ENCODE measurements at places on chromosomes 7 and 10.

- no peak for DNase-seq
Measured at GRCh38 chr7:75721426-75721825, 17.3 kb downstream of the HIP1 start.

GRCh38 chr10:58963101-58963534 is 213.3 kb upstream of the PHYHIPL start:
- no peak for DNase-seq

- DNase-seq, result no peak
Measured at GRCh38 chr7:117648203-117648866, 168.5 kb downstream of the CFTR start.

DNA sequence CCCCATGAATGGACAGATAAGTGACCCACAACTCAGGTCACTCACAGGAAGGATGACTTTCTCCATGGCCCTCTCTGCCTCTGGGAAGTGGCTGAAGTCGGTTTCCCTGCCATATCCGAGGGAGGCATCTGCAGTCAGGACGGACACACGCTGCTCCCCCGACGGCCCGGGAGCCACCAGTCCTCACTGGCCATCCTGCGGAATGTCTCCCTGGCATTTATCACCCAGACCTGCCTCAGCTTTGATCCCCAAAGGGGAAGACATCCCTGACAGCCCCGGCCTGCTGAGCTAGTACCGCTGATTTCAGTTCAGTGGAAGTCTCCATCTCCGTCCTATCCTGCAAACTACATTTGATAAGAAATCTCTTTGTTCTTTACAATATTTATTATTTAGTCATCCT is 339.5 kb upstream of the MKI67 start:
- DNase-seq, result no peak

GRCh38 chr7:17274551-17275245 is 23.8 kb upstream of the AHR start:
- DNase-seq, result peak; percentile 13

DNA sequence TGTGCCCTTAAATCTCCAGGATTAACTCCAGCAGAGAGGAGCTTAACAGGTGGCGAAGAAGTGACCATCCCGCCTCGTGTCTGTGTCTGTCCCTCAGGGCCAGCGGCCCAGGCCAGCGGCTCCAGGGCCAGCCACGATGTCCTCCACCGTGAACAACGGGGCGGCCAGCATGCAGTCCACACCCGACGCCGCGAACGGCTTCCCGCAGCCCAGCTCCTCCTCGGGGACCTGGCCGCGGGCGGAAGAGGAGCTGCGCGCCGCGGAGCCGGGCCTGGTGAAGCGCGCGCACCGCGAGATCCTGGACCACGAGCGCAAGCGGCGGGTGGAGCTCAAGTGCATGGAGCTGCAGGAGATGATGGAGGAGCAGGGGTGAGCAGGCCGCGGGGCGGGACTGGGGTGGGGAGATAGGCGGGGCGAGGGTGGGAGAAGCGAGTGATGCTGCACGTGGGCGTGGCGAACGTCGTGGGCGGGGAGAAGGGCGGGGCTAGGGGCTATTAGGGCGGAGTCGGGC is 33.3 kb downstream of the SRRM3 start:
- DNase-seq, result peak; percentile 75

DNA sequence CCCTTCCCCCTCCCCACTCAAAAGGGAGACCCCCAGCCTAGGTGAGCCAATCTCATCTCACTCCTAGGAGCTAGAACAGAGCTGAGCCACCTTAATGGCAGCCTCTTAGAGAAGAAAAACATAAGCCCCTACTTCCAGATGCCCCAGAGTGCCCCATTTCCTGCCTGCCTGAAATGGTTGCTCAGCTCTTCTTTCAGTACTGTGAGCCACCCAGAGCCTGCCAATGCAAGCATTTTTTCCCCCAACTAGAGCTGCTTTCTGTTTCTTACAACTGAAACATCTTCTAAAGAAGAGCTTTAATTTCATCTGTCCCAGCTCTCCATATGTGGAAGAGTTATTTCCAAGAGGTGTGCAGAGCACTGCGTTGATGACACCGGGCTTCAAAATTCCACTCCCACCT is 136.7 kb downstream of the PLPP4 start:
- no peak for DNase-seq

DNA sequence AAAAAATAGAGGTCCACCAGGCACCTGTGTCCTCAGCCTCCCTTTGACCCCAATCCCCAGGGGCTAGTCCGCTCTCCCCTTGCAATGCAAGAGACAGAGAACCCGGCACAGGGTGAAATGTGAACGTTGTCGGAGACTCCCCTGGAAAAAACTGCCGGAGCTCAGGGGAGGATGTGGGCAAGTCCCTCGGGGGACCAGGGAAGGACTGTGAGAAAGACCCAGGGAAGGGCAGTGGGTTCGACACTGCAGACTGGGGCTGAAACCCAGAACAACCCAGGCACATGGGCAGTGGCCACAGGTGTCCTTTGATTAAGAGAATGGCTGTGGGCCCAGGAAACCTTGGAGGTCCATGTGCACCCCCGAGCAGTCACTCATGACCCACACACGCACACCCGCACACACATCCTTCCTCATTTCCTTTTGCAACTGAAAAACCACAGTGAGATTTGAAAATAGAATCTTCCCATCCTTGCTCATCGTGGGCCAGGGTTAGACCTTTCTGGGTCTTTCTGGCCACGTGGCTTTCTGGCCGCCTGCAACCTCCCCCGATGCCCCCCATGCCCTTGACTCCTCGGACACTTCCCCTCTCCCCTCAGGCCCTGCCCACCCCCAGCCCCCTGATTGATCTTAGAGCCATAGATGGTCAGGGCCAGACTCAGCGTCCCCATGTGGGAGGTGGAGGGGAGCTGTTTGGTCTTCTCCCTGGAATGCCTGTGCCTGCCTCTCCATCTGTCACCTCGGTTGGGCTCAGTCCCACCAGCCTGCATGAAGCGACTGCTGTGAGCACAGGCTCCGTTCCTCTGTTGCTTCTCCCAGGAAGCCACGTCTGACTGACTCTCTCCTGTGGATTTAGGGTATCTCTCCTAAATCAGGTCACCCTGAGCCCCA is 7.9 kb downstream of the LAT2 start:
- peak; percentile 78 for DNase-seq

GRCh38 chr7:48350515-48350914 is 179.3 kb downstream of the ABCA13 start:
- peak; percentile 49 for DNase-seq

- no peak for DNase-seq
Measured at GRCh38 chr7:55132890-55133551, 114.2 kb downstream of the EGFR start.

GRCh38 chr10:104035194-104036068 is 50.2 kb downstream of the COL17A1 start:
- DNase-seq, result no peak

GRCh38 chr10:121250995-121251764 is 347.1 kb downstream of the FGFR2 start:
- DNase-seq, result no peak

- no peak for DNase-seq
Measured at GRCh38 chr7:139582671-139583155, 59.2 kb downstream of the CLEC2L start.

DNA sequence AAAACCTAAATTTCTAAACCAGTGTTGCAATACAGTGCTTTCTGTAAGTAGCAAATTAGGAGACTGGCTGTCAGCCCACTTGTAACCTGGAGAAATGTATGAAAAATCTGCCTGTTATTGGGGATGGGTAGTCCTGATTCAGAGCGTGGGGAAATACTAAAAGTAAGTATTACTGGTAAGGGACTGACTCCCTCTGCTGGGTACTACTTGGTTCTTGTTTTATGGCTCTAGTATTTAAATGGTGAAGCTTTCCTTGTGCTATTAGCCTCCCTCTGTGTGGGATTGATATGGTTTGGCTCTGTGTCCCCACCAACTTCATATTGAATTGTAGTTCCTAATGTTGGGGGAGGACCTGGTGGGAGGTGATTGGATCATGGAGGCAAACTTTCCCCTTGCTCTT is 886.1 kb downstream of the SORCS1 start:
- no peak for DNase-seq

GRCh38 chr10:21497177-21497807 is 28.2 kb downstream of the SKIDA1 start:
- no peak for DNase-seq

- no peak for DNase-seq
Measured at GRCh38 chr10:84593506-84593905, 265.1 kb downstream of the CCSER2 start.

DNA sequence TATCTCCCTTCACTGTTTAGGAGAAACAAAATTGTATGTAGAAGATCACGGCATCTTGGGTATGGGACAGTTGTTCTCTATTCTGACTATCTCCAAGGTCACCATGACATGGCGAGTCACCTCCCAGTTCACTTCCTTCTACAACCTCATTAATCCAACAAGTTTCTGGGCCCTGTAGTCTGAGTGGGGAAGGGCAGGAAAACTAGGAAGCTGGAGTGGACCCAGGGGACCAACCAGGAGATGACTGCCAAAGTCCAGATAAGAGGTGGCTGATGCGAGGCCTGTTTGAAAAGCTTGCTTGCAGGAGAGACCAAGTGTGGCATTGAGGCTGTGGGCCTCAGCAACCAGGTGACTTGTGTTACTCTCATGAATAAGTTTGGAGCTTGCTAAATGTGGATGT is 584.9 kb downstream of the TNS3 start:
- no peak for DNase-seq

DNA sequence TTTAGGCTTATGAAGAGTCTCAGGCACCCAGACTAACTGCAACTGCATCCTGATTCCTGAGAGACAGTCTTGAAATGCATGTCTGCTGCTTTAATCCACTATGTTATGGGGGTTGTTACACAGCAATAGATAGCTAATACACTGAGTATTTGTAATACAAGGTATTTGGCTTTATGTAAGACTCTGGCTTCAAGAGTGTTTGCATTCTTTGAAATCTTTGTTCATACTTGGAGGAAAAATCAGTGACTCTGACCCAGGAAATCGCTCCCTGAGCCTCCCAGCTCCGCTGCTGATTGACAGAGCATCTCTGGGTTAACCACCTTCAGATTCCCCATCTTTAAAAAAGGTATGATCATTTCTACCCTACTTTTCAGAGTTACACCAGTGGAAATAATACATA is 133.9 kb downstream of the MTPAP start:
- DNase-seq, result no peak

DNA sequence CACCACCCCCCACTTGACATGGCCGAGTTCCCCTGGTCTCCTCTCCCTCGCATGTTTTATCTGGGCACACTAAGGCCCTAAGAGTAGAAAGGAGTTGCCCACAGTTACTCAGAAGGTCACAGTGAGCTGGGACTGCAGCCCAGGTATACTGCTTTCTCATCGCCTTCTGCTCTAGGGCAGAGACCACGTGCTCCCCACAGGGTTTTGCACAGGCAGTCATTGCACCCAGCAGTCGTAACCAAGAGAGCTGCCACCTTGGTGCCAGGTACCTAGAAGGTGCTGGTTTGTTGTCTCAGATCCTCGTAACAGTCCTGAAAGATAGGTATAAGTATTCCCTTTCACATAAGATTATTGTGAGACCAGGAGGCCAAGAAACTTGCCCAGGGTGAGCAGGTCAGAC is 1.8 kb downstream of the MINDY4 start:
- DNase-seq, result no peak

DNA sequence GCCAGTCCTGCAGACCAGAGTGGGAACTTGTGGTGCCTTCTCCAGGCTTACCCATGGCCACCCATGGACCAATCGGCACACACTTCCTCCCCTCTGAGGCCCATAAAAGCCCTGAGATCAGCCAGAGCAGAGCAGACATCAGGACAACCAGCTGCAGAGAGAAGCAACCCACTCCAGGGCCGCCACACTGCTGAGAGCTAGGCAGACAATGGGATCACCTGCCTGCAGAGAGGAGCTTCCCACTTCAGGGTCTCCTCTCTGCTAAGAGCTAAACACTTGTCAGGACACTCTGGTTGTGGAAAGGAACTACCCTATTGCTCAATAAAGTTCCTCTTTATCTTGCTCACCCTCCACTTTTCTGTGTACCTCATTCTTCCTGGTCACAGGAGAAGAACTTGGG is 34.0 kb downstream of the C7orf25 start:
- peak; percentile 57 for DNase-seq

DNA sequence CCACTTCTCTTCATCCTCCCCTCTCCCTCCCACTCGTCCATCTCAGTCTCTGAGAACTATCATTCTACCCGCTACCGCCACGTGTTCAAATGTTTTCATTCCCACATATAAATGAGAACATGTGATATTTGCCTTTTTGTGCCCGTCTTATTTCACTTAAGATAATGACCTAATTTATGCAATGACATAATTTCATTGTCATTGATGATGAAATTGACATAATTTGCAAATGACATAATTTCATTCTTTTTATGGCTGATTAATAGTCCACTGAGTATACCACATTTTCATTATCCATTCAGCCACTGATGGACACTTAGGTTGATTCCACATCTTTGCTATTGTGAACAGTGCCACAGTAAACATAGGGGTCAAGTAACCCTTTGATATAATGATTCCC is 292.3 kb downstream of the GRID1 start:
- no peak for DNase-seq

DNA sequence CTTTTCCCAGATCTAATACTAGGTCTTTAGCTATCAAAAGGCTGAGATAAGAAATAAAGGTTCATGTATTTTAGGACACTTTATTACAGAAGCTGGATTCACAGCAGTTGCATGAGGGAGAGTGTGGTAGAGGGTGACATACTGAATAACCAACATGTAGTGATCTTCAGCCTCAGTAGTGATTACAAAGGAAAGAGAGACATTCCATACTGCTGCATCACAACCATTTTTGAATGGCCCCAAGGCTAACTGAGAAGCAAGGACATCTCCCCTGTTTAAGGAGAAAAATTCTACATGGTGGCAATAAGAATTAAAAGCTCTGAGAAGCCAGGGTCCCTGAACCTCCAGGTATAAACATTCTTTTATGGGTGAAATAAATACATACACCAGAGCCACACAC is 35.3 kb downstream of the COG5 start:
- no peak for DNase-seq

GRCh38 chr10:89923661-89924060 is 222.3 kb downstream of the KIF20B start:
- no peak for DNase-seq

GRCh38 chr7:40192036-40192435 is 57.2 kb downstream of the SUGCT start:
- DNase-seq, result no peak

- no peak for DNase-seq
Measured at GRCh38 chr7:155317114-155317434, 19.4 kb downstream of the INSIG1 start.

- no peak for DNase-seq
Measured at GRCh38 chr7:45001138-45001694, 1.2 kb downstream of the CCM2 start.

Data from inflammatory macrophage treated with lipopolysaccharide for 4 hours (primary cell).